NAMALWA (cell line): ENCODE measurements at places on chromosomes 2 and 18.

GRCh38 chr2:136288249-136288648 is 170.3 kb upstream of the CXCR4 start:
- DNase-seq, result no peak

DNA sequence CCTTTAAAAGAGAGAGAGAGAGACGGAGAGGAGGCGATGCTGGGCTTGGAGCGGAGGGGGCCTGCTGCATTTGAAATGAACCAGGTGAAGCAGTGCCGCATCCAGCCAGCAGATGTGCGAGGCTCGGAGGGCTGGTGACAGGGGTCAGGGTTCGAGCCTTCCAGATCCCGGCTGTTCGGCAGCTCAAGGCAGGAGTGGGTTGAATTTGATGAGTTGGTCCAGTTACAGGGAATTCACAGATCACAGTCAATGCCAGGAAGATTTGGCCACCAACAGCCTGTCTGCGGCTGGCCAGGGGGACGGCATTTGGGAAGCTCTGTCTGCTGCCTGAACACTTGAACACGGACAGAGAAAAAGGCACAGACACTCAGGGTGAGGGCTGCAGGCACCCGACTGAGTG is 48.6 kb downstream of the PTGR3 start:
- no peak for DNase-seq

- no peak for DNase-seq
Observed at GRCh38 chr2:85718009-85718391, 23.8 kb downstream of the GNLY start.

DNA sequence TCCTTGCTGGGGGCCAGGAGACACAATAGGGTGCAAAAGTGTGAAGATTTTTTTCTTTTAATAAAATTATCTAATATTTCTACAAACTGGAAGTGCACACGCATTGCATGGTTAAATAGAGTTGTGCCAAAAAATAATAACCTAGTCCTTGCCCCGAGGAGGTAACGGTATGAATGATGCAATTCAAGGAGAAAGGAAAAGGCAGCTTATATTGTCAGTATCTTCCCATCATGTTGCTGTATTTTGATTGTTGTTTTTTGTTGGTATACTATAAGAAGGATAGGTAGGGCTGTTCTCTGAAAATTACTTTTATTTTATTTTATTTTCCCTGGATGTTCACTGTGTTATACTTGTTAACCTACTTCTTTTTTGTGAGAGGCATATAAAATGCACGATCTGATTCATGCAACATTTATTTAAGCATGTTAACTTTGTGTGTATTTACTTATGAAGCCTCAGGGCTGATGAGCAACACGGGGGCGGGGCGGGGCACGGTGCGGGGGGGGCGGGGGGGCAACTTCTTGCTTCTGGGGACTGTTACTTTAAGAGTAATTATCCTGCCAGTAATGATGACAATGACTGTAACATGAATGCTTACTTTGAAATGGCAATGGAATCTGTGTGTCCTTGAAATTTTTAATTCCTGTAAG is 118.6 kb downstream of the AQP4 start:
- DNase-seq, result no peak

DNA sequence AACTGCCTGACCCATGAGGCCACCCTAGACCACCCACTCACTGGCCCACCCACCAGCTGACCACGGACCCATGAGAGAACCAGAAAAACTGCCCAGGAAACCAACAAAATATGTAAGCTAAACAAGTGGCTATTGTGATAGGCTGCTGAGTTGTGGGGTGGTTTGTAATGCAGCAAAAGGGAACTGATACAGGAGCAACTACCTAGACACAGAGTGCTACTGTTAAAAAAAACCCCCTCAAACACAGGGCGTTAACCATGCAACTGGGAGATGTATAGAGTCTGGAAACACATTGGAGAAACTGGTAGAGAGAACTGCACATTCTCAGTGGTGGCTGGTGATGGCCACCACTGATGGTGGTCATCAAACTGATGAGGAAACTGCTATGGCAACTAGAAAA is 206.3 kb upstream of the GYPC start:
- DNase-seq, result no peak

GRCh38 chr2:8575834-8576423 is 105.9 kb upstream of the ID2 start:
- peak; percentile 55 for DNase-seq
